ENCODE measurements at places on chromosomes 1 and 21.
A peak's percentile ranks its signal among the peaks of the same experiment; 100 is the strongest.

- no peak for DNase-seq
Observed at GRCh38 chr21:21111309-21111920, 113.2 kb downstream of the NCAM2 start.

GRCh38 chr1:171140956-171141687, 44.0 kb upstream of the FMO2 start:
- DNase-seq: no peak

- no peak for DNase-seq
Observed at GRCh38 chr1:2224631-2225428, 3.3 kb upstream of the SKI start.

GRCh38 chr1:205061665-205062069, 18.7 kb downstream of the CNTN2 start:
- DNase-seq: peak; percentile 63
